Astrocyte of the hippocampus (primary cell): ENCODE measurements at places on chromosomes 13 and 19.

- peak; percentile 33 for DNase-seq
Measured at GRCh38 chr13:111043575-111043982, 71.5 kb upstream of the ARHGEF7 start.

DNA sequence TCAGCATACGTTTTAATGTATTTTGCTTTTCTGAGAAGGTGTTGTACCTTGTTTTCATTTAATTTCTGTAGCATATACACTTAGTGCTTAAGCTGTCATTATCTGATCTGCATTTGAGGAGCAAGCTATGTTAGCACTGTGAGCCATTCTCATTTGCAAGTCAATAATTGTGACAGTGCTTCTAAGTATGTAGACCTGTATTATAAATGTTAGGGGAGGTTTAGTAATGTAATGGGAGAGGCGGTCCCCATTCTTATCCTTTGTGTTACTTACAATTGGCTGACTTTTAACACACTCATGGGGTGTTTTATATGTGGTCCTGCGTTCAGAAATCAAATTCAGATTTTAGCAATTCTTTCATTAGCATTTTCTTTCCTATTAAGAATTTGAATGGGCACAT is 90.2 kb downstream of the GPC6 start:
- peak; percentile 30 for DNase-seq

GRCh38 chr13:20714563-20715329 is 11.2 kb downstream of the IL17D start:
- DNase-seq: peak; percentile 78

DNA sequence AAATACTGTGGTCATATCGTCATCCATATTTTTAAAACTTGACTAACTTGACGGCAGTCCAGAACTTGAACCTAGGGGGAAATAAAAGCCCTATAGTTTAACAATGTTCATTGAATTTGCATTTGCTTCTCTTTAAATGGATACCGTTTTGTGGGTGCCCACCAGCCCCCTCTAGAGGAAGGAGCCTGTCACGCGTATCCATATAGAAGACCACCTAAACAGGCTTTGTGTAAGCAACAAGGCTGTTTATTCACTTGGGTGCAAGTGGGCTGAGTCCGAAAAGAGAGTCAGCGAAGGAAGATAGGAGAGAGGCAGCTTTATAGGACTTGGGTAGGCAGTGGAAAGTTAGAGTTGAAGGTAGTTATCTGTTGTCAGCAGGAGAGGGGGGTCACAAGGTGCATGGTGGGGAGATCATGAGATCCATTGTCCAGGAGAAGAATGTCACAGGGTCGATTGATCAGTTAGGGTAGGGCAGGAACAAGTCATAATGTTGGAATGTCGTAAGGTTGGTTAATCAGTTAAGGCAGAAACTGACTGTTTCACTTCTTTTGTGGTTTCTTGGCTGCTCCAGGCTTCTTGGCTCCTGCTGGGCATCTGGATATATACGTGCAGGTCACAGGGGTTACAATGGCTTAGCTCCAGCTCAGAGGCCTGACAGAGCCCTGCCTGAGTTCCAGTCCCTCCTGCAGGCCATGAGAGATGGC is 42.5 kb upstream of the ANKRD10 start:
- no peak for DNase-seq

GRCh38 chr19:41376241-41376997 is at the start of gene TMEM91:
Gene TMEM91 (plus strand): TSS chr19:41376533. CDS start chr19:41378310, 1,777 bp downstream.
- peak; percentile 55 for DNase-seq

- DNase-seq: no peak
Measured at GRCh38 chr13:45849408-45849807, 2.1 kb downstream of the SIAH3 start.

- DNase-seq: no peak
Measured at GRCh38 chr19:10678813-10679212, 22.4 kb upstream of the QTRT1 start.

GRCh38 chr13:85717921-85718320 is 81.3 kb downstream of the SLITRK6 start:
- DNase-seq: no peak

DNA sequence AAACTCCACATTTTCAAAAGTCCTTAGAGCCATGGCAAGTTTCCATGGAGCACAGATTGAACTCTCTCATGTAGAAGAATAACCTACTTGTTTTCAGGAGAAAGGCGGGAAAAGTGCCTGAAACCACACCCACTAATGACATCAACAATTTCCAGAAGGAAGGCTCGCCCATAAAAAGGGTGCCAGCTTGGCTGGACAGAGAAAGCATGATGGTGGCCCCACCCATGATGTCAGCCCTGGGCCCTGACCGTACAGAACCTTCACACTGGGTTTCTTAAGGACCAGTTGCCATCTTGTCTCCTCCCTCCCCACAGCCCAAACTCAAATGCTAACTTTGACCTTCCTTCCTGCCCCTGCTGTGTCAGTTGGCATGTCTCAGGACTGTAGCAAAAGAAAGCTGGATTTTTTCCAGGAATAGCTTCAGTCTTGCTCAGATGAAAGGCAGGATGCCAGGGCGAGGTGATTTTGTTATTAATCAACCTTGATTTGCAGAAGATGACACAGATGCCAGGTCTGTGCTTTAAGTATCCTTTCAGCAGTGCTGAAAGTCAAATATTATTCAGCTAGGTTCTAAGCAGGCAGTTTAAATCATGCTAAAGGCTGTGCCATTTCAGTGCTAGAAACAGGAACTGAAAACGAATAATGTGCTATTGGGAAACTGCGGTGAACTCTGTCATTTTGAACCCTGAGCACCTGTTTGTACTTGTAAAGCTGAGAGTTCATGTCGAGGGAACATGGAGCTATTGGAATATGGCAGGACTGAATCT is 89.5 kb upstream of the RFC3 start:
- no peak for DNase-seq

- DNase-seq: no peak
Measured at GRCh38 chr13:91902291-91902690, 503.9 kb downstream of the GPC5 start.

- no peak for DNase-seq
Measured at GRCh38 chr19:2415281-2415972, 12.0 kb downstream of the TIMM13 start.

- DNase-seq: peak; percentile 26
Measured at GRCh38 chr13:76019421-76020044, 383.4 kb downstream of the LMO7 start.

DNA sequence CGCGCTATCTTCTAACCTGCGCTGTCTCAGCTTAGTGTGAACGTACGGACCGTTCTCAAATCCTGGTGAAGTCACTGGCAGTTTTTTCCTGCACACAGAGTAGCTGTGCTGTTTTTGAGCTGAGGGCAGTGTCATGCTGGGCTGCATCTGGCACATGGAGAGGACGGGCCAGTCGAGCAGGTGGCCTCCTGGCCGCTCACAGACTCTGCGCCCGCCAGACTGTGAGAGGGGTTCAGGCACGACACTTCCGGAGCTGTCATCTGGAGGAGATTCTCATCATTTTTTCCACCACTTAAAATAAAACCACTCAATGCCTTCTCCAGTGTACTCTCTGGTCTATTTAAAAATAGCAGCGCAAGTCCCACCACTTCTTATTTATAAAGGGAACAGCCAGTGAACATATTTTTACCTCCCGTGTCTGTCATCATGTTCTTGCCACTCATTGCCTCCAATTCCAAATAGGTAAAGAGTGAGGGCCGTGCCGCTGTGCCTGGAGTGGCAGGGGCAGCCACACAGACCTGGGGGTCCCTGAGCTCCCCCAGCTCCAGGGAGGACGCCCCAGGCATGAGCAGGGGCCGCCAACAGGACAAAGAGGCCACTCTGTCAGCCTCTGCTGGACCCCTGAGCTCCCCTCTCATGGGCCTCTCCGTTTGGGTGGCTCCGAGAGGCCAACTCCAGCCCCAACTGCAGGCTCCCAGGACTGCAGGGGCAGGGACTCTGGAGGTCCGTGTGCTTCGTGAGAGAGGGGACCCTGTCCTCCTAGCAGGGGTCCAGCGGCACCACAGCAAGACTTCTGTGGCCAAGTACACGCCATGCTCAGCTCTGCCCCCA is 36.9 kb upstream of the GRTP1 start:
- DNase-seq: no peak

GRCh38 chr19:6199240-6199994 is 64.0 kb downstream of the ACSBG2 start:
- DNase-seq: peak; percentile 100

- DNase-seq: peak; percentile 95
Measured at GRCh38 chr13:101875717-101876393, 423.4 kb downstream of the ITGBL1 start.

- DNase-seq: no peak
Measured at GRCh38 chr13:27309967-27310598, 39.5 kb downstream of the RASL11A start.

DNA sequence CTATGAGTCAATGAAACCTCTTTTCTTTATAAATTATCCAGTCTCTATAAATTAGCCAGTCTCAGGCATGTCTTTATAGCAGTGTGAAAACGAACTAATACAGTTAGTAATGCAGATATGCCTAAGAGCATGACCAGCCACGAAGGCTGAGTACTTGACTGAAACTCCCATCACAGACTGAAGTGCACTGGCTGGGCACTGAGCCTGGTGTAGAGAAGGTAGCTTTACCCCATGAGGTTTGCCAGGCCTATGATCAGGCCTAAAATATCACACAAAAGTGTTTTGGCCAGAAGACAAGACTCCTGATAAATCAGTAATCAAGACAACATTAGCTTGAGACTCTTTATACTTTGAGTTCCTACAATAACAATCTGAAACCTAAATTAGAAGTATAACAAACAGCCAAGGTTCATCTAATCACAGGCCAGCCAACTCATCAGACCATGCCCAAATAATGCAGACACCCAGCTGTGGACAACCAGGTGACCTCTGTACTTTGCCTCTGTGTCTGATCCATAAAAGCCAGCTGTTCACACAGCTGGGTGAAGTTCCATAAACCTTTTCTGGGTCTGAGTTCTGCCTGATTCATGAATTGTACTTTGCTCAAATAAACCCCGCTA is 771.8 kb upstream of the SLITRK1 start:
- no peak for DNase-seq

GRCh38 chr13:74077375-74077774 is 56.8 kb downstream of the KLF12 start:
- DNase-seq: no peak

- no peak for DNase-seq
Measured at GRCh38 chr19:18432275-18433014, 5.5 kb downstream of the ISYNA1 start.

- DNase-seq: no peak
Measured at GRCh38 chr19:35264268-35265125, 4.3 kb upstream of the USF2 start.

DNA sequence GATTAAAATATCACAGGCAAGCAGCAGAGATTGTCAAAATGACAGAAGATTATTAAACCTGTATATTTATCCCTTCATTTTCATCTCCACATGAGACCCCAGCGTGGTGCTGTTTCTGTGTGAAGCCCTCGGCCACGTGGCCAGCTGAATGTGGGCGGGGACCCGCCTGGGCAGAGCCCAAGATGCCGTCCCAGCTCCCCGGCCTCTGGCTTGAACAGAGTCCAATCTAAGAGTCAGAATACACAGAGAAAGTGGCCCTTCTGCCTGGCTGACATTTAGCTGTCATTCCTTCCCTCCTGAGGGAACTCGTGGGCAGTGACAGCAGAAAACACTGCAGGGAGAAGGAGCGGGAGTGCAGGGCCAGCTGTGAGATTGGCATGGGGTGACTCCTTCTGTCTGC is 34.9 kb upstream of the UQCRFS1 start:
- DNase-seq: peak; percentile 11

- no peak for DNase-seq
Measured at GRCh38 chr19:35843676-35844481, 8.4 kb downstream of the NPHS1 start.

GRCh38 chr13:68748038-68748437 is 1359.6 kb upstream of the ATXN8OS start:
- DNase-seq: peak; percentile 26

- no peak for DNase-seq
Measured at GRCh38 chr13:102628559-102628958, 31.8 kb downstream of the TPP2 start.

GRCh38 chr13:94175076-94175475 is 304.4 kb downstream of the DCT start:
- no peak for DNase-seq

- DNase-seq: no peak
Measured at GRCh38 chr13:52187029-52187423, 27.6 kb upstream of the NEK3 start.
